Mesenteric fat pad (tissue), 1 donor: ENCODE measurements at places on chromosomes 3 and 15. TPM values are rescaled to one million over a fixed set of nuclear protein-coding genes. Genes with fewer than 3 reads are reported as not detected.

DNA sequence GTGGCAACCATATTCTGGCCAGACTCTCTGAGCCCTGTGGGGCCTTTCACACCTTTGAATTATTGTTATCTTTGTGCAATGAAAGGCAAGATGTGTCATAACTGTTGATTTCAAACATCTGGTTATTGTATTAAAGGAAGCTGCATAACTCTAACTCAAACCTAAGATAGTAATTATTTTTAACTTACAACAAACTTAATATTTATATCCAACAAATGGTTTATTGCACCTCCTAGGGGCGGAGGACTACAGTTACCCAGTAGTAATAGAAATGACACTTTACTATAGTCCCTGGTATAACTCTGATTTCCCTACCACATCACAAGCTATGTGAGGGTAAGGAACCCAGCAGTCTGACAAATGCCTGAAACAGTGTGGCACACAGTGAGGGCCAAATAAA lies 363.9 kb upstream of the SUCLG2 start:
- no peak for DNase-seq

The RIOX2 gene
- 35.2 TPM for total RNA-seq

- DNase-seq = no peak
Observed at GRCh38 chr3:100603469-100603868, 5.9 kb upstream of the ADGRG7 start.

The STAB1 gene
- total RNA-seq = 557 TPM

The ABTB1 gene
- total RNA-seq = 34.8 TPM

DNA sequence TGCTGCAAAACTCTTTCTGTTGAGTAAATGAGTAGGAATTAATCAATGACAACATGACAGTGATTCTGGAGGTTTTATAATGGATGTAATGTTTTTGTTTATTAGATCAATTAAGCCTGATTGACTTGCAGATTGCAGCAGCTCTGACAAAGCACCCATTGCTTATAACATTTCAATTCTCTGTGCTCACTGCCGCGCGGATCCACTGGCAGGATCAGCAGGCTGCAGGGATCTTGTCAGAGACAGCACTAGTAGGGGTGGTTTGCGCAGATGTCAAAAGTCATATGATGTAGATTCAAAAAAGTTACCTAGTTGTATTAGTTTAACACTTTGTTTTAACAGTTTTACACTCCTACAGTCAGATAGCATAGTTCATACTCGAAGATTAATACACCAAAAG lies 93.4 kb downstream of the MBNL1 start:
- DNase-seq = no peak

- DNase-seq = no peak
Observed at GRCh38 chr15:75578173-75578947, 755 bp downstream of the PTPN9 start.

- no peak for DNase-seq
Observed at GRCh38 chr3:109532257-109533216, 195.2 kb upstream of the DPPA4 start.

- DNase-seq = no peak
Observed at GRCh38 chr15:98592136-98592535, 56.2 kb upstream of the IGF1R start.

DNA sequence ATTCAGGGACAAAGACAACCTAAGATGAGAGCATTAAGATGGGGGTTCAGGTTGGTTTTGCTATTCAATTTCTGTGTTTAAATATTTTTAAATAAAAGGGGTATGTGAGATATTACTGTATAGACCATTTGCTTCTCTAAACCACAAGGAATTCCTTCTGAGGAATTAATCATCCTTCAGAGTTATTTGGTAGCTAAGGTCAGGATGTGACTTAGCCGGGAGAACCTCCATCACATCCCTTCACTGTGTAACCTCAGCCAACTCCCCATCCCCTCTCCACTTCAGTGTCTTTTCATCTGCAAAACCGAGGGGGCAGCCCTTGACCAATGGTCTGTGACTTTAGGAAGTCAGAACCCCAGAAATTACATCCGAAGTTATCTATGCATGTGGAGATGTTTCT lies 48.7 kb upstream of the SKOR1 start:
- no peak for DNase-seq

The PLSCR2 gene
- total RNA-seq = not detected

DNA sequence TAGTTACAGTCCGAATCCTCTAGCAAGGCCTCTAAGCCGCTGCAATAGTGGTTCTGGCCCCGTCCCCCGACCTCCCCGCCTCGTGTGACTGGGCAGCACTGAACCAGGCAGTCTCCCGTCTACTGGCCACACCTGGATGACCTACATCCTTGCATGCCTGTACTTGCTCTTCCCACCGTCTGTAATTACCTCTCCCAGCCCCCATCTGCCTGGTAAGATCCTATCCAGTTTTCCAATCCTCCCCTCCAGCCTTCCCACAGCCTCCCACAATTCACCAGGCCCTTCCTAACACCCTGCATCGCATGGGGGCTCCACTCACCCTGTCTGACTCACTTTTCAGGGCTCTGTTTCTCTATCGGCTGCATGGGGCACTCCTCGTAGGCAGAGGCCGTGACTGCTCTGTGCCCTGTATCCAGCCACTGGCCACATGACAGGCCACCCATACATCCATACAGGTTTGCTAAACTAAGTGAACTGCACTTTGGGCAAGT lies 32.8 kb downstream of the XXYLT1 start:
- DNase-seq = no peak

GRCh38 chr3:41065340-41065739 lies 134.0 kb upstream of the CTNNB1 start:
- DNase-seq = no peak

DNA sequence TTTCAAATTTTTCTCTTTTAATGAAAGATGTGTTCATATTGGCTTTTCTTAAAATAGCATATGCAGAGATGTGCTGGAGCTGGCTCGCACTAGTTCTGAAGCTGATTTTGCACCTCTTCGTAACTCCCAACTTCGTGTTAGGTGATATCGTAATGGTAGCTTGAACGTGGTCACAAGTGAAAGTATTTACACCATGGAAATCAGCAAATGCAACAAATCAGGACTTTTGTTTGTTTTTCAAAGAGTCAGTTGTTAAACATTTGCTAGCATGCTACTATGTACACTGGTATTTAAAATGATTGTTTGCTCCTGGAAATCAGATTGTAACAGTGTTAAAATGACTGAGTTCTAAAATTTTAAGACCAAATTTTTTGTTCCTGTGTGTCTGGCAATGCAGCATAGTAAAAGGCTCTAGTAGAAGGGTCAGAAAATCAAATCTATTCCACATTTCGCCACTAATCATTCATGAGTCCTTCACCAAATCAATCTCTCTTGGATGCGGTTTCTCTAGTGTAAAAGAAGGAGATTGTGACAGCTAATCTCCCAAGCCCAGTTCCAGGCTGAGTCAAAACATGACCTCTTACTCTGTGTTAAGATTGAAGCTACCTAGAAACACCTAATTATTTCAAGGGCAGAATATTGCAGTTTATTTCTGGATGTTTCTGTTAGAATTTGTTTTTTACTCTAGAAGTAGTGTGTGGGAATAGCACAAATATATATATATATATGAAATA lies 34.3 kb upstream of the CMC1 start:
- no peak for DNase-seq

The MAP6D1 gene
- 0.48 TPM for total RNA-seq

DNA sequence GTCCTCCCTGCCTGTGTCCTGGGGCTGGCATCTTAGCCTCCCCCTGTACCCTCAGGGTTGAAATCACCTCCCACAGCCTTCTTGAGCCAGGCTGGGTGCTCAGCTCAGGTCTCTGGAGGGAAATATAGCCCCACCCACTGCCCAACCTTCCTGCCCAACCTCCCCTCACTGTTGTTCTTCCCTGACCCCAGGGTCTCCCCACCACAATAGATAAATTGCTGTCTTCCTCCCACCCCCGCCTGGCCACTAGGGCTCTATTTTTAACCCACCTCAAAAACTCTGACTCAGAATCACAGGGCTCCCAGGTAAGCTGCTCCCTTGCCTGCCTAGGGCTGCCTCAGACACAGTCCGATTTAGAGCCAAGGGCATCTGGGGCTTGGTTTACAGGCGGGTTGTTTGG lies 15.0 kb downstream of the HCN4 start:
- DNase-seq = no peak

The CD200 gene
- total RNA-seq = 6.0 TPM
